ENCODE measurements at places on chromosomes 11 and 22. TPM values are rescaled to one million over a fixed set of nuclear protein-coding genes. Genes with fewer than 3 reads are reported as not detected.

GRCh38 chr11:69312453-69313404 is 18.8 kb downstream of the MYEOV start:
- no peak overlapping the region for H3K4me3 ChIP-seq
- peak overlapping the region; percentile 69 for H3K27ac ChIP-seq
- no peaks in the 10 kb centered on the region for H3K27me3 ChIP-seq
- no peaks in the 10 kb centered on the region for H3K36me3 ChIP-seq
- H3K4me1 ChIP-seq, result peaks cover 45% of the 10 kb centered on the region
- no peak for DNase-seq

- no peaks in the 10 kb centered on the region for H3K36me3 ChIP-seq
- peak overlapping the region; percentile 52 for H3K4me3 ChIP-seq
- H3K27me3 ChIP-seq, result peaks cover 5% of the 10 kb centered on the region
- H3K27ac ChIP-seq, result no peak overlapping the region
- H3K4me1 ChIP-seq, result peaks cover 22% of the 10 kb centered on the region
Observed at GRCh38 chr22:21055880-21056319, 10.2 kb downstream of the LRRC74B start.

- peaks cover 5% of the 10 kb centered on the region for H3K27me3 ChIP-seq
- peak; percentile 74 for DNase-seq
- no peaks in the 10 kb centered on the region for H3K36me3 ChIP-seq
Observed at GRCh38 chr22:22248878-22249277, 4.3 kb downstream of the VPREB1 start.

DNA sequence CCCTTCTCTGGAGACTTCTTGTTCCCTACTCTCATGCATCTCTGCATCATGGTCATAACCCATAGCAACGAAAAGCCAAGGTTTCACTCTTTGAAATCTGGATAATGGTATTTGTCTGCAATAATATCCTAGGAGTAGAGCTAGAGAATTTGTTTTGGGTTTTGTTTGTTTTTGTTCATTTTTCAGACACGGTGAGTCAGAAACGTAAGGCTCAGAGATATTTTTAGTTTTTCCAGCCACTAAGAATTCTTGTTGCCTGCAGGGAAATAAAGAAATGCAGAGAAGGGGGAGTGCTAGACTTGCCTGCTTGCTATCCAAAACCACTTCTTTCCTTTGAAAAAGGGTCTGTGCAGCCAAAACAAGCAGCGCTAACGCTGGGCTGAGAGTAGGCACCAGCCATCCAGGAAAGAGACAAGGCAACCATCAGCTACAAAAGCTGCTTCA is 26.0 kb downstream of the POU2AF3 start:
- H3K27ac ChIP-seq, result no peak overlapping the region
- no peaks in the 10 kb centered on the region for H3K4me1 ChIP-seq
- peaks cover 9% of the 10 kb centered on the region for H3K27me3 ChIP-seq
- no peaks in the 10 kb centered on the region for H3K36me3 ChIP-seq

DNA sequence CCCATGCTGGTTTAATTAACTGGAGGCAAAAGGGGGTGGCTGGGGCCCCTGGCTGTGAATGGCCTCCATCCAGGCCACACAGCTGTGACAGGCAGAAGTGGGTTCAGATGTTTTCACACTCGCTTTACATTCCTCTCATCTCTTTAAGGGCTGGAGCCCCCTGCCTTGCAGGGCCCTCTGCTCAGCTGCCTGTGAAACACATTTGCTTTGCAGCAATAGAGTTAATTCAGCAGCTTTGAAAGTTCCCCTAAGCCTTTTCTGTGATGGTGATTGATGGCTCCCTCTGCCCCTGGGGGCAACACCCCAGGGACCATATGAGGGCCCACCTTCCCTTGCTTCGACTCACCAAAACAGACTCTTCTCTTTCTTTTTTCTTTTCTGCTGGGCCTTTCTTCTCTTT is 139.3 kb downstream of the FEZ1 start:
- H3K36me3 ChIP-seq, result no peaks in the 10 kb centered on the region
- no peak overlapping the region for H3K27ac ChIP-seq
- DNase-seq, result no peak
- no peaks in the 10 kb centered on the region for H3K27me3 ChIP-seq
- H3K4me1 ChIP-seq, result no peaks in the 10 kb centered on the region
- no peak overlapping the region for H3K4me3 ChIP-seq

DNA sequence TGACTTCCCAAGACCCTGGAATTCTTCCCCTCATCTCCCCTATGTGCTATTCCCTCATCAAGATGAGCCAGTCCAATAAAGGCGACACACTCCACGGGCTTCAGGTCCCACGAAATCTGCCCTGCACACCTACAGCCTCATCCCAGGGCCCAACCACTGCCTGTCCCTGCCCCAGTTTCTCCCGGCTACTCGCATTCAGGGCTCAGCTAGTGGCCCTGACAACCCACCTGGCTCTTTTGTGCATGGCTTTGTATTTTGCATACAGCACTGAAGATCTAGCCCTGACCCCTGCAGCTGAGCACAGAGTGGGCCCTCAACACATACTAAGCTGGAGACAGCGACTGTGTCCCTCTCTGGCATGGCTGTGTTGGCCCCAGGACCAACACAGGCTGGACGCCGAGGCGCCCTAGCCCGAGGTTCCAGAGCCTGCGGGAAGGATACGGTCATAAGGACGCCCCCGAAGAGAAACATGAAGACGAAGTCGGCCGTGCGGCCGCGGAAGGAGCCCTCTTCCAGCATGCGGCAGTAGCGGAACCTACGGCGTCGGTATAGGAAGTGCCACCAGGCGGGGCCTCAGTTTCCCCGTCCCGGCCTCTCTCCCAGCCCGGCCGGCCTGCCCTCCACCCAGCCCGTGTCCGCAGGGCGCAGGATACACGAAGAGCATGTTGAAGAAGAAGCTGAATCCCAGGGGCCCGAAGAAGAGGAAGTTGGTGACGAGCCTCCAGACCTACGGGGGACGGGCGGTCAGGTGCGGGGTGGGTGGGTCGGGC is 710 bp downstream of the DERL3 start:
- peak overlapping the region; percentile 95 for H3K27ac ChIP-seq
- DNase-seq, result peak; percentile 71
- peaks cover 7% of the 10 kb centered on the region for H3K36me3 ChIP-seq
- peaks cover 25% of the 10 kb centered on the region for H3K4me1 ChIP-seq
- peaks cover 11% of the 10 kb centered on the region for H3K27me3 ChIP-seq

- H3K4me3 ChIP-seq, result no peak overlapping the region
- no peaks in the 10 kb centered on the region for H3K27me3 ChIP-seq
- no peaks in the 10 kb centered on the region for H3K4me1 ChIP-seq
- no peak for DNase-seq
Observed at GRCh38 chr11:40432358-40432757, 1027.1 kb downstream of the LRRC4C start.

DNA sequence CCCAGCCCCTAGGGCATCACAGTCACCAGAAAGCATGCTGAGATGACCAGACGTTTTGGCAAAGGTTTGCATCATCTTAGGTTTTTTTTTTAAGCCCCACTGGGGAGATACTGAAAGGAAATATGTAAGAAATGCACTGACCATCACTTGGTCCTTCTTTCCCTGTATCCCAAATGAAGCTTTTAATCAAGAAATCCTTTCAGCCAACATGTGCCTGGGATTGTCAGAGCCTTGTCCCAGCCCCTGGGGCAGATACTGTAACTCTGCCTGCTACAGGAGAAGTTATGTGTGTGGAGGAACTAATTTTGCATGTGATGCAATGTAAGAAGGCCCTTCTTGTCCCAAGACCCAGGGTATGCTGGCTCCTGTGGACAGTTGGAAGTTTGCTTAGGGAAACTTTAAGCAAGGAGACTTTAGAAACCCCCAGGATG is 65.6 kb downstream of the PPFIBP2 start:
- peaks cover 27% of the 10 kb centered on the region for H3K4me1 ChIP-seq
- peaks cover 47% of the 10 kb centered on the region for H3K27me3 ChIP-seq
- no peaks in the 10 kb centered on the region for H3K36me3 ChIP-seq
- H3K4me3 ChIP-seq, result no peak overlapping the region
- no peak for DNase-seq

DNA sequence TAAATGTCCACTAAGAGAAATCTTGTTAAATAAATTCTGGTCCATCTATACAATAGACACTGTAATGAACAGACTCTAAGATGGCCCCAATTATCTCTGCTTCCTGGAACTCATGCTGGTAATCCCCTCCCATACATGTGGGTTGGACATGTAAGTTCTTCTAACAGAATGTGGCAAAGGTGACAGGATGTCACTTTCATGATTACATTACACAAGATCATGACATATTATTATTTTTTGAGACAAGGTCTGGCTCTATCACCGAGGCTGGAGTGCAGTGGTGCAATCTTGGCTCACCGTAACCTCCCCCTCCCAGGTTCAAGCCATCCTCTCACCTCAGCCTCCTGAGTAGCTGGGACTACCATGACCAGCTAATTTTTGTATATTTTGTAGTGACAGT is 14.6 kb upstream of the NDUFC2 start:
- peaks cover 33% of the 10 kb centered on the region for H3K36me3 ChIP-seq
- H3K4me1 ChIP-seq, result peaks cover 10% of the 10 kb centered on the region
- no peaks in the 10 kb centered on the region for H3K27me3 ChIP-seq
- peak overlapping the region; percentile 12 for H3K4me3 ChIP-seq
- H3K27ac ChIP-seq, result peak overlapping the region; percentile 87

The FZD4 gene
- total RNA-seq, result 0.02 TPM

The BRSK2 gene
- 0.97 TPM for total RNA-seq

The GNG3 gene
- total RNA-seq, result 0.24 TPM

The CCDC15 gene
- total RNA-seq, result 4.1 TPM

The SEPTIN3 gene
- total RNA-seq, result 5.7 TPM

The CNGA4 gene
- total RNA-seq, result not detected

The MMP13 gene
- not detected for total RNA-seq

Data from activated CD4-positive, alpha-beta T cell treated with anti-CD3 and anti-CD28 coated beads, Interleukin-2, amount 10 ng/mL, durations not matched to agents 24 days and 14 days (primary cell).